A549 treated with Hydrocortisone at 1 μM for 4 hours (cell line): ENCODE measurements at places on chromosomes 2 and 18. TPM values are rescaled to one million over a fixed set of nuclear protein-coding genes. Genes with fewer than 3 reads are reported as not detected.

UBXN4 gene
- total RNA-seq: 28.6 to 47.2 TPM (median 38.5 TPM) in 5 replicates

SLC5A7 gene
- total RNA-seq: not detected in 5 replicates

TNFAIP6 gene
- 0.77 to 1.3 TPM (median 1.0 TPM) in 5 replicates for total RNA-seq

TUBA3E gene
- total RNA-seq: 3.0 to 4.6 TPM (median 4.2 TPM) in 5 replicates

CGREF1 gene
- total RNA-seq: 6.9 to 8.5 TPM (median 7.6 TPM) in 5 replicates

SMIM21 gene
- total RNA-seq: not detected in 5 replicates
